ENCODE measurements at places on chromosomes 4 and X.

GRCh38 chrX:49754233-49754857 lies 58.6 kb upstream of the PAGE1 start:
- DNase-seq = peak; percentile 34

DNA sequence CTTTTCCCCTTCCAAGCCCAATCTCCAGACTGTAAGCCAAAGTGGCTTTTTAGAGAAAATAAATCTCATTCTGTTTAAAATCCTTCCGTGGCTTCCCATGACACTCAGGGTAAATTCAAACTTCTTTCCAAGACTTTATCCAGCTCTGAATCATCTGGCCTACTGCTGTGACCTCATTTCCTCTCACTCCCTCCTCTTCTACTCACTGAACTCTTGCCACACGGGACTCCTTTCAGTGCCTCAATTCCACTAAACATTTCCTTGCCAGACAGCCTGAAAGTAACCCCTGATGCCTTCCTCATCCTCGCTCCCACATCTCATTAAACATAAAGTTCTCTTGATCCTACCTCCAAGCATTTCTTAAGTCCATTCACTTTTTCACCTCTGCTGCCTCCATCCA lies 27.8 kb upstream of the RNF128 start:
- peak; percentile 50 for DNase-seq

- peak; percentile 76 for DNase-seq
Observed at GRCh38 chr4:122481766-122482405, 25.4 kb upstream of the IL2 start.

DNA sequence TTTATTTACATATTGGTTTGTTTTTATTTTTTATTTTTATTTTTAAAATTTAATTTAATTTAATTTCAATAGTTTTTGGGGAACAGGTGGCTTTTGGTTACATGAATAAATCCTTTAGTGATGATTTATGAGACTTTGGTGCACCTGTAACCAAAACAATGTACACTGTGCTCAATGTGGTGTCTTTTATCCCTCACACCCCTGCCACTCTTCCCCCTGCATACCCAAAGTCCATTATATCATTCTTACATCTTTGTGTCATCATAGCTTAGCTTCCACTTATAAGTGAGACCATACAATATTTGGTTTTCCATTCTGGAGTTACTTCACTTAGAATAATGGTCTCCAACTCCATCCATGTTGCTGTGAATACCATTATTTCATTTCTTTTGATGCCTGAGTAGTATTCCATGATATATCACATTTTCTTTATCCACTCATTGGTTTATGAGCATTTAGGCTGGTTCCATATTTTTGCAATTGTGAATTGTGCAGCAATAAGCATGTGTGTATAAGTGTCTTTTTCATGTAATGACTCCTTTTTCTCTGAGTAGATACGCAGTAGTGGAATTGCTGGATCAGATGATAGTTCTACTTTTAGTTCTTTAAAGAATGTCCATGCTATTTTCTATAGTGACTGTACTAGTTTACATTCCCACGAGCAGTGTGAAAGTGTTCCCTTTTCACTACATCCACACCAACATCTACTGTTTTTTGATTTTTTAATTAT lies 157.1 kb downstream of the CPXCR1 start:
- DNase-seq = no peak

DNA sequence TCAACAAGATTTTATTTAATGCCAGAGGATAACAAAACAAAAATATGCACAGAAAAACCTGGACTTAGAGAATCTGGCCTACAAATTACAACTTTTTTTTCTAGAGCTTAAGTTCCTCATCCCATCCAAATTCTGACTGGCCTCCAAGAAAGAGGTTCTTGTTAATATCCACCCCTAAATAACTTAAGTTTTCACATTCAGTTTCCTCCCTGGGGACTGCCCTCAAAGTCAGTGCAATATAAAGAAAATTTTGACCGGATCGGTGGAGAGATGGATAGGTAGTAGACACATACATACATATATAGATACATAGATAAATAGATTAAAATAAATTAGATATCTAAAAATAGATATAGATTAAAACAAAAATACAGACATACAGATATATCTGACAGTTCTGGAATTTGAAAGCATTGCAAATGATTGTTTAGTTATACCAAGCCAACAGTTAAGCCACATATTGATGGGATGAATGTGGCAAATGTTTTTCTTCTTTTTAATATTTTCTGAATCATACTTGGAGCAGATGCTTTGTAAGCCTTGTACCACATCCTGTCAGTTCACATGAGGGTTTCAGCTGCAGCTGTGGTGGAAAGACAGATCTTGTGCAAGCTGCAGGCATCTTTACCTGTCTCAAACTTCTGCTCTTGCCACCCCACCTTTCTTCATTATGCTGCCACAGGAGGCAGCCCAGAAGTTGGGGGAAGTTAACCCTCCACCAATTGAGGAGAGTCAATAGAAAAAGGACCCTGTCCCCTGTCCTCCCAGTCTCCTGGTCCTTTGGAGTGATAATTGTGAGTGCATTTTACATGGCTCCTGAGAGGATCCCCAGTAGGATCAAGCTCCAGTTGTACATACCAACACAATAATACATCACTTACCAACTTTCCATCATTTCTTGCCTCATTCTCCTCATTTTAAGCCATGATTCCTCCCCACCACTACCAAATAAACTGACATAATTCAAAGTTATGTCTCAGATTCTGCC lies 58.5 kb upstream of the PRDM8 start:
- peak; percentile 57 for DNase-seq

GRCh38 chr4:174023641-174024040 lies 259.8 kb downstream of the FBXO8 start:
- peak; percentile 3 for DNase-seq

Data from fibroblast of lung (primary cell).